ENCODE measurements at places on chromosomes 6 and 20. TPM values are rescaled to one million over a fixed set of nuclear protein-coding genes. Genes with fewer than 3 reads are reported as not detected.

- no peak for DNase-seq
These were observed 511.5 kb upstream of the SOX4 start for GRCh38 chr6:21082091-21082490.

- peak; percentile 15 for DNase-seq
These were observed 4.7 kb downstream of the ADRM1 start for GRCh38 chr20:62307226-62308101.

Gene PABPC1L
- 11.6 TPM for polyA plus RNA-seq

Gene FHL5
- not detected for polyA plus RNA-seq

Gene SGK2
- 0.05 TPM for polyA plus RNA-seq

Gene EPB41L2
- polyA plus RNA-seq, result 146 TPM

Data from fibroblast of lung (primary cell).